ENCODE measurements at places on chromosomes 7 and 10.

GRCh38 chr7:8217200-8218068, 44.5 kb downstream of the ICA1 start:
- no peak for DNase-seq

DNA sequence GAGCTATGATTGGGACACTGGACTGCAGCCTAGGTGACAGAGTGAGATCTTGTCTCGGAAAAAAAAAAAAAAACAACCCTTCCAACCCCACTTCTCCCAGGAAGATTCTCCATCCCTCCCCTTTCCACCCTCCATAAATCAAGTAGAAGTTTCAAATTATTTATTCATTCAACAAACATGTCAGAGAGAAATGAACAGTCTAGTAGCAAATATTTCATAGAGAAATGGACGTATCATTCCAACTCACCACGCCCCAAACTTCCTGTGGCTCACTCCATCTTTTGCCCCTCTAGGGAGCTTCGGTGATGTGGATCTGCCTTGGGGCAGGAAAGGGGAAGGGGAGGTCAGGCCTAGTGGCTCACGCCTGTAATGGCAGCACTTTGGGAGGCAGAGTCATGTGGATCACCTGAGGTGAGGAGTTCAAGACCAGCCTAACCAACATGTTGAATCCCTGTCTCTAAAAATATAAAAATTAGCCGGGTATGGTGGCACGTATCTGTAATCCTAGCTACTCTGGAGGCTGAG, 638 bp upstream of the TRAPPC14 start:
- no peak for DNase-seq

- DNase-seq: no peak
Measured at GRCh38 chr7:101974393-101974792, 157.0 kb downstream of the CUX1 start.

- no peak for DNase-seq
Measured at GRCh38 chr10:62162261-62162981, 106.2 kb downstream of the RTKN2 start.

DNA sequence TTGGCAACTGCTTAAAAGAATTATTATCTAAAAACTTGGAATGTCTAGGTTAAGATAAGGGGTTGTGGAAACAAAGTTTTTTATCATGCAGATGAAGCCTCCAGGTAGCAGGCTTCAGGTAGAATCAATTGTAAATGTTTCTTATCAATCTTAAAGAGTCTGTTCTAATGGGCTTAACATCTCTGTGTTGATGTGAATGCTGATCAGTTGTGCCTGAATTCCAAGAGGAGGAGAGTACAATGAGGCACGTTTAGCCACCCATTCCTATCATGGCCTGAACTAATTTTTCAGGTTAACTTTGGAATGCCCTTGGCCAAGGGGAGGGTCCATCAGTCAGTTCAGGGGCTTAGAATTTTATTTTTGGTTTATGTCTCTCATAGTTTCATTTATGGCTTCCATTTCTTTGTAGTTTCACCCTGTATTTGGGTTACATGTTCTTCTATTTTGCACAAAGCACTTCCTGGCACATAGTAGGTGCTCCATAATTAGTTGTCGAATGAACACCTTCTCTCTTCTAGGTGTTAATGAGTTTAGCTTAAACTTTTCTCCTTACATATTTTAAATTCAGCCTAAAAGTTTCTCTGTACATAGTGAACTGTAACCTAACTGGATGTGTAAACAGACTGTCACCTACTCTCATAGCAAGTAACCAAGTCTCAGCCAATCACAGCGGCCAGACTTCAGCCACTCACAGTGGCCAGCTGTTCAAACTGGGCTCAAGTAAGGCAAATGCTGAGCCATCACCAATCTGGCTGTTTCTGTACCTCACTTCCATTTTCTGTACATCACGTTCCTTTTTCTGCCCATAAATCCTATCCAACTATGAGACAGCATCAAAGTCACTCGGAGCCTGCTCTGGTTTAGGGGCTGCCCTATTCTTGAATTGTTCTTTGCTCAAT, 34.7 kb downstream of the ALOX5 start:
- no peak for DNase-seq

GRCh38 chr10:47339186-47339735, 8.9 kb upstream of the RBP3 start:
- DNase-seq: no peak
